ENCODE measurements at places on chromosomes 12 and 14. TPM values are rescaled to one million over a fixed set of nuclear protein-coding genes. Genes with fewer than 3 reads are reported as not detected.
A peak's percentile ranks its signal among the peaks of the same experiment; 100 is the strongest.

DNA sequence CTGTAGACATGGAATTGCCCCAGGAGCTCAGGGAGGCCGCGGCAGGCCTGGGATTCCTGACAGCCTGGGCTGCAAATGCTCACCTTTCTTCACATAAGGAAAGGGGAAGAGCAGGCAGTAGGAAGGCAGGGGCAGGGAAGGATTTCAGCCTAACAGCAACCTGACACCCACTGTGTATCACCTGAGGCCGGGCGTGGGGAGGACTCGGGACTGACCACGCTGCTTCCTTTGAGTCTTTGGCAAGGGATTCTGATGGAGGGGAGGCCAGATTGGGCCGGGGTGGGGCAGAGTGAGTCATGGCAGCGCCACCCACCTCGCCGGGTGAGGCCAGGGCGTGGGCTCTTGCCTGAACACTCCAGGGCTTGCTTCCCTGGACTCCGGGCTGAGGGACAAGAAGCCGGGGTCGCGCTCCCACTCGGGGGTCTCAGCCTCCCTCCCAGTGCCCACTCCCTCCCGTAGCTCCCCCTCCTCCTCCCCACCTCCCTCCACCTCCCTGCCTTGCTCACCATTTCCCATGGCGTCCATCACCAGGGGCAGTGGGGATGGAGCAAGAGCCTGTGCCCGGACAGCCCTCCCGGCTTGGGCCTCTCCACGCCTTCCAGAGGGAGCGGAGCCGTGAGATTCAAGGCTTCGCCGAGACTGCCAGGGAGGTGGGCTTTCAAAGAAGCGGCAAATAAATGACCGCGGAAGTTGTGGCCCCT is 247.9 kb upstream of the RTL1 start:
- no peak for DNase-seq

GRCh38 chr14:68208218-68208617 is 388.6 kb downstream of the RAD51B start:
- no peak for DNase-seq

GRCh38 chr12:130778776-130779175 is 60.3 kb downstream of the STX2 start:
- DNase-seq: no peak

GRCh38 chr14:69483765-69484443 is 624 bp upstream of the PLEKHD1 start:
- no peak for DNase-seq

DNA sequence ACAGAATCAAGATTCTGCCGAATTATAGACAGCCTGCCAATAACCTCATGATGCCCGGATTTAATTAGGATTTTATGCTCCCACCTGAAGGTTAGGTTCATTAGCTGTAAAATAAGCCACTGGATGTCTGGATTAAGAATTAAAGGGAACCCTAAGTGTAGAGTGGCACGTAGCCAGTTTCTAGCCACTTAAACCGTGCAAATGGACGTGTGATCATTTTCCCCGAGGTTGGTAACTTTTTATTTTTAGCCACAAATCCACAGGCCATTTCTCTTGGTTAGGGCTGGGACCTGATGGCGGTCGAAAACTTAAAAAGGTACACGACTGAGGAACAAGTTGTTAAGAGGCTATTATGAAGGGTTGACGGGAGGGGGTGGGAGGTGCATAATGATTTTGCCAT is 127.3 kb upstream of the TMPO start:
- no peak for DNase-seq

GRCh38 chr12:13534242-13534641 is 337.7 kb downstream of the EMP1 start:
- no peak for DNase-seq

- DNase-seq: no peak
Measured at GRCh38 chr12:109545826-109546225, 27.5 kb downstream of the MMAB start.

GRCh38 chr14:95523815-95524448 is 7.5 kb upstream of the SYNE3 start:
- no peak for DNase-seq

DNA sequence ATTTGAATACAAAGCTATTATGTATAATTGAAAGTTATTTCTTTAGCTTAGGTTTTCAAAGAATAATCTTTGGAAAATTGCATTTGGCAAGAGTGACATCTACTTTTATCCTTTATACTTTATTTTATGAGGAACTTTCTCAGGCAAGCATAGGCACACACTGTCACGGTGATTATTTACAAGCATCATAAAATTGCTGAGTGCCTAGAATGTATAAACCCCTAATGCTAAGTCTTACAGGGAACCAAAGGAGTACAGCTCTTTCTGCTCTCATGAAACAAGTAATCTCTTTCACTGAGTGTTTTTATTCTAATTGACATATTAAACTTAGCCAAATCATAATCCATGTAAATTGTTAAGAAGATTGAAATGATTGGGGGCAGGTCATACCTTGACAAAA is 154.9 kb downstream of the FSCB start:
- no peak for DNase-seq

- DNase-seq: peak; percentile 90
Measured at GRCh38 chr12:109264095-109264942, 44.8 kb downstream of the FOXN4 start.

DNA sequence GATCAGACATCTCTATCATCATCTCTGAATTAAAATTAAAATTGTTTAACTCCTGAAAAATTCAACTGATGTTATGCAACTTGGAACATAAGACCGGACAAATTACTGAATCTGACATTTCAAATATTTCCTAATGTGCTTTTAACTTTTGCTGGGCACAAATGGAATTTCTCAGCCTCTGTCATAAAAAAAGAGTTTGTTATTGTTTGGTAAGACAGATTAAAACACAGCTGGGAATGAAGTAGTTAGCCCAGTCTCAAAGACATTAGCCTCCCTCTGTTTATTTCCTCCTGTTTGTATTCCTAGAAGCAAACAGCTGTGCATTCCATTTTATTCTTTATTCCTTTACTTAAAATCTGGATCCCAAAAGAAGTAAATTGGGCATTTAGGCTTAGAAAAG is 29.4 kb downstream of the PLEKHA5 start:
- no peak for DNase-seq

DNA sequence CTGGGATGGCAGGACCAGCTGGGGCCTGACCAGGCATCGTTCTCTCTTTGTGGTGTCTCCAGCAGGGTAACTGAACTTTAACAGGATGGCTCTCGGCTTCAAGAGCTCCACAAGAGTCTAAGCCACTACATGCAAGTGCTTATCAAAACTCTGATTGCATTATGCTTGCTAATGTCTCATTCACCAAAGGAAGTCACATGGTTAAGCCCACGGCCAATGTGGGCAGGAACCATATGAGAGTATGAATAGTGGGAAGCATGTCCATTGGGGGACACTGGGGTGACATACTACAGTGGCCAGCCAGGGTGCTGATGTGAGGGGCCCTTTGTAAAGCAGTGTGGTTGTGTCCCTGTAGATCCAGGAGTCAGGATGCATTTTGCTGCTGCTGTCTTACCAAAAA is 35.0 kb upstream of the KCNA5 start:
- DNase-seq: no peak

DNA sequence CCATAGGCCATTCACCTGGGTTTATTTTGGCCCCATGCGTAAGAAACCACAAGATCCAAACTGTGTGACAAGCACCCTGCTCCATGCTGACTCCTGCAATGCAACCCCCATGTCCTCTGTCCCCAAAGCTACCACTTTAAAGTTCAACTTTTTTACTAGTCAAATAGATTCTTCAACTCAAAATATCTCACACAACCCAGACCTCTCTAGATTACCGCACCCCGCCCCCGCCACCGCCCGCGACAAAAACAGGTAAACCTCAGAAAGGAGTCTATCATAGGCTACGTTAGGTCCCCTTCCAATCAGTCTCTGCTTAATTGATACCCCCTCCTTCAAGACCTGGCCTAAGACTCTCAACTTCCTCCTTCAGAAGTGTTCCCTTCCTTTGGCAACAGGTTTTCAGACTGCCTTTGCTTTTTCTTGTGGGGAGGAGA is 2.2 kb downstream of the ZFP36L1 start:
- DNase-seq: no peak

GRCh38 chr14:25007832-25008231 is 42.1 kb downstream of the STXBP6 start:
- DNase-seq: no peak

SRSF5 gene
- 366 TPM for total RNA-seq

PLEKHH1 gene
- 3.7 TPM for total RNA-seq

NGB gene
- total RNA-seq: 3.5 TPM

ZC3H14 gene
- total RNA-seq: 80.6 TPM

FAM90A1 gene
- 0.28 TPM for total RNA-seq

SLC5A8 gene
- not detected for total RNA-seq

Measured in sigmoid colon (tissue), 7 donors.